ENCODE measurements at places on chromosomes 13 and 19.

- DNase-seq, result no peak
Observed at GRCh38 chr13:35920816-35921215, 210.4 kb downstream of the DCLK1 start.

GRCh38 chr19:16446108-16446723, 25.6 kb downstream of the EPS15L1 start:
- DNase-seq, result no peak

DNA sequence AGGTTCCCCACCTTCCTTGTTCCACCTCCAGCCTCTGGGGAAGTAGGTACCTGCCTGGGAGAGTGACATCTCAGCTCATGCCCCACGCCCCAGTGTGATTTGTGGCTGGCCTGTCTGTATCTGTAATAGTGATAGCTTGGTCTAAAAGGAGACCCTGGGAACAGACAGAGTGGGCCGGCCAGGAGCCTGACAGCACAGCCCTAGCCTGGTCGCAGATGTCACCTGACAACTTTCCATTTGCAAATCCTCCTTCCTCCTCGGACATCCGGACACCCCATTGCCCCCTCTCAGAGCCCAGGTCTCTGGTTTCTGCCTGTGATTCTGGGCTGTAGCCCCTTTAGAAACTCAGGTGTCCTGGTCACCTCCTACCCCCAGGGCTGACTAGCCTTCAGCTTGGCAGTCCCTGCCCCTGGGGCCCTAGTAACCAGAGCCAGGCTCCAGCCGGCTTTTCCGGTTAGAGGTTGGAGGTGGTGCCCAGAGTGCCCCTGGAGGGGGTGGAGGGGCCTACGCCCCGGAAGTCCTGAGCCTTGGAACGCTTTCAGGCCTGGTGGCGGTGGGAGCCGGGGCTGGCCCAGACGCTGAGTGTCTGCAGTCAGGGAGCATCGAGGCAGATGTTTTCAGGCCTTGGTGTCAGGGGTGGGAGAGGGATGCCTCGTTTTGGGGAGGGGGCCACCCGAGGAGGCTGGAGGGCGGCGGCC, 6.5 kb downstream of the LRRC8E start:
- DNase-seq, result no peak

DNA sequence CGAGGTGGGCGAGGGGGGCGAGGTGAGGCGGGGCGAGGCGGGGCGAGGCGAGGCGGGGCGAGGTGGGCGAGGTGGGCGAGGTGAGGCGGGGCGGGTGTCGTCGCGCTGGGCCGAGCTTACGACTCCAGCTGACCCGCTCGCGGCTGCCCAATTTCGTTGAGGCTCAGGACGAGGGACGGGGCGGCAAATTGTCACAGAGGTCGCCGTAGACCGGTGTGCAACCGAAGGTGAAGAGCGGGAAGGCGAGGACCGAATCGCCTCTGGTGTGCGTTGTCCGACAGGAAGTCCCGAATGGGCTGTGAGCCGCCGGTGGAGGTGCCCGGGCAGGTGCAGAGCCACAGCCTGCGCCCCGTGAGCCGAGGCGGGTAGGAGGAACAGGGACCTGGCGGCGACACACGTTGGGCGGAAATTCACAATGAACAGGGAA, at the start of gene LACC1:
Gene LACC1, plus strand, starts transcription at position 150 of the 427 bp plus-strand sequence. CDS start 1,082 bp downstream, outside the sequence.
- peak; percentile 38 for DNase-seq

GRCh38 chr13:89514534-89515312, 1832.8 kb upstream of the MIR17HG start:
- DNase-seq, result no peak

DNA sequence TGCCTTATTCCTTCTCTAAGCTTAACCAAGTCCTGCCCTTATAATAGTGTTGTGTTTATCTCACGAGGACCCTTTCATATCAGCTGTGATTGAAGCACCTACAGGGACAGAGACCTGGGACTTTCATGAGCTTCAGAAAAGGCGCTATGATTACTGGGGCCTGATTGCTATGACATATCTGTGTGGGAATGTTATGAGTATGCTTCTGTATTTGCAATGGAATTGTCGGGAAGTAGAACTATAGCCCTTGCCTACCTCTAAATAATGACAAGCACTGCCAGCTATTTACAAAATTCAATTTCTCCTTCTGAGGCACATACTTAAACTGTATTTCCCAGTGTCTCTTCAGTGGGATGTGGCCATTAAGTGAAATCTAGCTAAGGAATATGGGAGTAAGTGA, 191.5 kb downstream of the LHFPL6 start:
- no peak for DNase-seq

- peak; percentile 27 for DNase-seq
Observed at GRCh38 chr13:44815623-44816022, 173.6 kb downstream of the NUFIP1 start.

GRCh38 chr19:8224394-8225145, 15.4 kb downstream of the CERS4 start:
- no peak for DNase-seq

GRCh38 chr13:114124431-114124830, 8.0 kb downstream of the RASA3 start:
- DNase-seq, result no peak

- DNase-seq, result peak; percentile 30
Observed at GRCh38 chr13:99374994-99375737, 68.0 kb upstream of the GPR183 start.

- DNase-seq, result no peak
Observed at GRCh38 chr19:11540645-11541044, 2.0 kb downstream of the CNN1 start.

DNA sequence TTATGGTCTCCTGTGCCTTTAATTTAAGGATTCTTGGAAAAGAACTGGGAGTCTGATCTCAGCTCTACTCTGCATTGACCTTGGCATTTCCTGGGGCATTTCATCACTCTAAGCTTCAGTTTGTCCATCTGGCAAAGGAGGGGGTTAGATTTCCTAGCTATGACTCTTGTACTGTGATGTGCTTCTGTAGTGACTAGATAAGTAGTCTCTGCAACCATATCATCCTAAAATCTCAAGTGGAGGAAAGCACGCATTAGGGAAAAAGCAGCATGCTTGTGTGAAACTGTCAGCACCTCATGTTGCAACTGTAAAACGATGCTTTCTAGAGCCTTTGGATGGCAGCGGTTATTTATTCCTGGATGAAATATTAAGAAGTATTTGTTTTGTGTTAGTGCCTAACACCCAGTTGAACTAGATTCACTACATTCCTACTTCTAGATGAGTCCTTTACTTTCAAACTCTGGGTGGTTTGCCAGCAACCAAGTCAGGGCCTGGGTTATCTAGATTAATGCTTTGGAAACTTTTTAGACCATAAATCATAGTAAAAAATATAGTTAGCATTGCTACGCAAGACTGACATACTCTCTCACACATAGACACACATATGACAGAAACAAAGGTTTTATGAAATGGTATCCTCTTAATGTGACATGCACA, 6.8 kb downstream of the WDFY2 start:
- DNase-seq, result no peak
